ENCODE measurements at places on chromosomes 5 and 9.
A peak's percentile ranks its signal among the peaks of the same experiment; 100 is the strongest.

DNA sequence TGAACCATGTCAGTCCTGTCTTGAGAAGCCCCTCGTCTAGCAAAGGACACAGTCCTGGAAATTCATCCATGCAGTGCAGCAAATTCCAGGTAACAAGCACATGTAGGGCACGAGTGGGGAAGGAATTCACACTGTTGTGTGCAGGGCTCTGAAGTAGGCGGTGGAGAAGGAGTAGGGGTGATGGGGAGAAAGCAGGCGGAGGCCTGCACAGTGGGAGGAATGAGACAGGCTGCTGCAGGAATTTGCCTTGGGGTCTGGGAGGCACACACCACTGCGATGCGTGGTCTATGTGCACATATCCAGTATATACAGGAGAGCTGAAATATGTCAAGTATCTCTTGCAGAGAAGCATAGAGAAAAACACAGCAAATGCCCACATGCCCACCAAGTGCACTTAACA is 249.2 kb upstream of the IRX2 start:
- no peak for DNase-seq

GRCh38 chr5:527646-528628 is 3.7 kb upstream of the SLC9A3 start:
- DNase-seq: no peak

GRCh38 chr5:127757576-127757975 is 54.4 kb downstream of the CCDC192 start:
- DNase-seq: peak; percentile 19

DNA sequence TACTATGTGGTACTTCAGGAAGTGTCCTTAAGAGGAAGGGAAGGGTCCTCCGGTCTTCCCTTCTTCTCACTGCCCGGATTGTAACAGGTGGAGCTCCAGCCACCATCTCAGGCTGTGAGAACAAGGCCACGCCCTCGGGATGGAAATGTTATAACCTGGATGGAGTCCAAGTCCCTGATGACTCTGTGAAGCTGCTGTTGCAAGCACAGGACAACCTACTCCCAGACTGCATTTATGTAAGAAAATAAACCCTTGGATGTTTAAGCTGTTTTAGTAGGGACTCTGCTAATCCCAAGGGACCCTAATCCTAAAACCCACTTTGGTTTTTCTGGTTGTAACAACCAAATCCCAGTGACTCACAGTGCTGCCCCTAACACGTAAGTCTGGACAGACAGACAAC is 221.6 kb downstream of the ACTL7B start:
- DNase-seq: peak; percentile 39

GRCh38 chr5:36458746-36459145 is 147.7 kb upstream of the SLC1A3 start:
- no peak for DNase-seq
